Right ventricle myocardium superior (tissue), 1 donor: ENCODE measurements at places on chromosomes 3 and 15. TPM values are rescaled to one million over a fixed set of nuclear protein-coding genes. Genes with fewer than 3 reads are reported as not detected.
A peak's percentile ranks its signal among the peaks of the same experiment; 100 is the strongest.

PLA2G4D gene
- not detected for total RNA-seq

GRCh38 chr3:185760550-185760949 is 64.3 kb downstream of the IGF2BP2 start:
- DNase-seq, result no peak

GRCh38 chr3:129383292-129383860 is 45.1 kb downstream of the EFCAB12 start:
- peak; percentile 49 for DNase-seq

MCTP2 gene
- total RNA-seq, result 1.2 TPM

FOXB1 gene
- not detected for total RNA-seq

ZPLD1 gene
- not detected for total RNA-seq

GRCh38 chr15:100078511-100079220 is 263.1 kb downstream of the ADAMTS17 start:
- DNase-seq, result no peak

KLHDC8B gene
- total RNA-seq, result 129 TPM

DNA sequence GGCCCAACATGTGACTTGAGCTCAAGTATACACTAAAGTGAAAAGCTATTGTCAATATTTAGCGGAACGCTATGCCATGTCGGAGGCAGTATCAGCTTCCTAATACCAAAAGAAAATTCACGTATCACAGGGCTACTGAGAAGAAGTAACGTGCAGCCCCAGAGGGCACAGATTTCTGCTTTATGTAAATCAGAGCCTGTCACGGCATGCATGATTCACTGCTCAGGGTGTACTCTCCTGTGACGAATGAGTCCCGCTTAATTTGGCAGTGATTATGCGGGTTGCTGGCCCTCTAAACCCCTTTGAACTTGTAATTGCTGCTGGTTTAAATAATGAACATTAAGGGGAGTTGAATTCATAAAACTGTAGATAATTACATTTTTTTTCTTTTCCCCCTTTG is 85.3 kb downstream of the MEIS2 start:
- DNase-seq, result no peak

DNA sequence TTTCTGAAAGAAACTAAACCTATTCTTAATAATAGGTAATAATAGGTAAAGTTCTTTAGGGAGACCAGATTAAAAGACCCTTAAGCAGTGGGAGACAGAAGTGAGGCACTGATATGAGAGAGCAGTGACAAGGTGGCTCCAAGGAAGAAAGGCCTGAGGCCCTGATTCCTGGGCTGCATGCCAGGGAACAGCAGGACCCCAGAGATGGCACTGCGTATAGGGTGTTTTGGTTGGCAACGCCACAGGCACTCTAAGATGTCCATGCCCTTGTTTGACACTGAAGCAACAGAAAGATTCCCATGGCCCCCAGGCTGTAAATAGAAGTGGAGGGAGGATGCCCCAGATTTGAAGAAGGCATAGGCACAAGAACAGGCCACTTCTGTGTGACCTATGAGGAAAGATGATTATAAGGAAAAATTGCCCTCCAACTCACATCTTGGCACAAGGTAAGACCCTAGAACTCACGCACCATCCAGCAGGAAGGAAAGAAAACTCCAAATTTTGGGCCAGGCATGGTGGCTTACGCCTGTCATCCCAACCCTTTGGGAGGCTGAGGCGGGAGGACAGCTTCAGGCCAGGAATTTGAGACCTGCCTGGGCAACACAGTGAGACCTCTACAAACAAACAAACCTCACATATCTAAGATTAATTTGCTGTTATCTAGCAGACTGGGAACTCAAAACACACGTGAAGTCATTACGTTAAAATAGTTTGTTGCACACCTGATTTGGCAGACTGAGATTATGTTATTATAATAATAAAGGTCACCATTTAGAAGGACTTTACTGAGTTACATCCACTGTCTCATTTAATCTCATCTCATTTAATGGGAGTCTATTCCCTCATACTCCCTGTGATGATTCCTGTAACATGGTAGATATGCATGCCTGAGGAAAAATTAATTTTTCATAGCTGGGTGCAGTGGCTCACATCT is 10.5 kb upstream of the BLM start:
- no peak for DNase-seq

DNA sequence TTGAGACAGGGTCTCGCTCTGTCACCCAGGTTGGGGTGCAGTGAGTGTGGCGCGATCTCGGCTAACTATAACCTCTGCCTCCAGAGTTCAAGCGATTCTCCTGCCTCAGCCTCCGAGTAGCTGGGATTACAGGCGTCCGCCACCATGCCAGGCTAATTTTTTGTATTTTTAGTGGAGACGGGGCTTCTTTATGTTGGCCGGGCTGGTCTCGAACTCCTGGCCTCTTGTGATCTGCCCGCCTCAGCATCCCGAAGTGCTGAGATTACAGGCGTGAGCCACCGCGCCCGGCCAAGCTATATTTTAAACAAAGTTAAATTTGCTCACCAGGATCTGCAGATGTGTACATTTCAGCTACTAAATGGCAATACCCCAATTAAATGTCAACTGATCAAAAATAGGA is 1.1 kb upstream of the C3orf38 start:
- no peak for DNase-seq

- no peak for DNase-seq
These were observed 20.8 kb downstream of the GADL1 start for GRCh38 chr3:30873671-30874070.

- DNase-seq, result no peak
These were observed 523.2 kb downstream of the SOX2 start for GRCh38 chr3:182234881-182235280.

DNA sequence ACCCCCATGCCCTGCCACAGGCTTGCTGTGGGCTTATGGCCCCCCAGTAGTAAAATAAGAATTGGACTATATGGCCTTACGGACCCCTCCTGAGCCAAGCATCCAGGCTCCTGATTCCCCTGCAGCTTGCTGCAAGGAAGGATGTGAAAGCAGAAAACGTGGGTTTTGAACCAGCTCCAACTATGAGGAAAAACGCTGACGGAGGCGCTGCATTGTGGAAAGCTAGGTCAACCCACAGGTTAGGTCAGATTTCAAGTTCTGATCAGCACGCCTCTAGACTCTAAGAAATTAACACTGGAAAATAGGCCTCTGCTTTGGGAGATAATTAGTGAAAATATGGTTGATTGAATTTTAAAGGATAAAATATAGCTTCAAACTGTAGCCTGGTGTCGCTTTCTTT is 195.4 kb upstream of the HES1 start:
- no peak for DNase-seq

SEMA6D gene
- total RNA-seq, result 16.5 TPM

DNA sequence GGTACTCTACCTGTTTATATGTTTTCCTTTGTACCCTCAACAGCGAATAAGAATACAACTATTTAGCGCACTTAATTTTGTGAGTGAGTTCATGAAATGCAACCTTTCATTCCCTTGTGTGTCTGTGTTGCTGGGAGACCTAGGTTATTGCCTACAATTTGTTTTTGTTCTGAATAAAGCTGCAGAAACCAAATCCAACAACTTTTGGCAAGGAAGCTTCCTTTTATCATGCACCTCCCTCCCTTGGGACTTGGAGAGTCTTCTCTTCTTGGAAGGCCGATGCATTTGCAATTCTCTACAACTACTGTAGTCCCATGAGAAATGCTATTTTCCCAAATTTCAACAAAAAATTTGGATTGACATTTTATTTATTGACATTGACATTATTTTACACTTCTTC is 1002.4 kb upstream of the CADM2 start:
- no peak for DNase-seq
